NB4 (cell line): ENCODE measurements at places on chromosomes 11 and 22.

GRCh38 chr11:132080127-132080526, 709.7 kb downstream of the NTM start:
- no peak for DNase-seq

GRCh38 chr11:123905826-123906225, 3.9 kb downstream of the OR8D4 start:
- DNase-seq = no peak

- DNase-seq = no peak
These were observed 761 bp downstream of the HMBS start for GRCh38 chr11:119085437-119085847.

DNA sequence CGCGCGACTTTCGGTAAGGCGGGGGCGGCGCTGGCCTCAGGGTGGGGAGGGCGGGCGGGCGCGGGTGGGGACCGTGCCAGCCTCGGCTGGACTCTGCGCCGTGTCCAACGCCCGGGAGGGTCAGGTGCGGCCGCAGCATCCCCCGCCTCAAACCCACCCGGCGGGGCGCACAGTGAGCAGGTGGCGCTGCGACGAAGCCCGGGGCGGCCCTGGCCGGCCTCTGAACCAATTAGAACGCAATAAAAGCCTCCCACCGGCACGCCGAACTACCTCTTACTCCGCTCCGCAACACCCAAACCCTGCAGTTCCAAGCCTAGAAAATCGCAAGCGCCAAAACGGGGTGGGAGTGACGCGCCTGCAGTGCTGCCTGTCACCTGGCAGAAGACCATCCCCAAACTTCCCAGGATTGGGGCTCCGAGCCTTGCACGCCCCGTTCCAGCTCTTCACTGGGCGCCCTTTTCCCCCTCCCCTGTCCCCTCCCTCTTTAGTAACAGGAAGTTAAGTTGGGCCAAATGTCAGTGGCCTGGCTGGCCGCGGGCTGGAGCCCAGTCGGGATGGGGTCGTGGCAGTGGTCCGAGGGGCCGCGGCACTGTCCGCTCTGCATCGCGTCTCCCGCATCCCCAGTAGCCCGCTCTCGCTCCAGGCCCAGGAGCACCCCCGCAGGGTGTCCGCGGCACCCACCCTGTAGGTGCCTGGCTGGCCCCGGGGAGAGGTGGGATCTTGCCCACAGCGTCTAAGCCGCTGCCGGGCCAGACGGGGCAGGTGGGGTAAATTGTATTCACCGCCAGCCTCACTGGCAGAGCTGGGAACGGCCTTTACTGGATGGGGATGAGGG, 541 bp downstream of the MICAL2 start:
- peak; percentile 55 for DNase-seq

DNA sequence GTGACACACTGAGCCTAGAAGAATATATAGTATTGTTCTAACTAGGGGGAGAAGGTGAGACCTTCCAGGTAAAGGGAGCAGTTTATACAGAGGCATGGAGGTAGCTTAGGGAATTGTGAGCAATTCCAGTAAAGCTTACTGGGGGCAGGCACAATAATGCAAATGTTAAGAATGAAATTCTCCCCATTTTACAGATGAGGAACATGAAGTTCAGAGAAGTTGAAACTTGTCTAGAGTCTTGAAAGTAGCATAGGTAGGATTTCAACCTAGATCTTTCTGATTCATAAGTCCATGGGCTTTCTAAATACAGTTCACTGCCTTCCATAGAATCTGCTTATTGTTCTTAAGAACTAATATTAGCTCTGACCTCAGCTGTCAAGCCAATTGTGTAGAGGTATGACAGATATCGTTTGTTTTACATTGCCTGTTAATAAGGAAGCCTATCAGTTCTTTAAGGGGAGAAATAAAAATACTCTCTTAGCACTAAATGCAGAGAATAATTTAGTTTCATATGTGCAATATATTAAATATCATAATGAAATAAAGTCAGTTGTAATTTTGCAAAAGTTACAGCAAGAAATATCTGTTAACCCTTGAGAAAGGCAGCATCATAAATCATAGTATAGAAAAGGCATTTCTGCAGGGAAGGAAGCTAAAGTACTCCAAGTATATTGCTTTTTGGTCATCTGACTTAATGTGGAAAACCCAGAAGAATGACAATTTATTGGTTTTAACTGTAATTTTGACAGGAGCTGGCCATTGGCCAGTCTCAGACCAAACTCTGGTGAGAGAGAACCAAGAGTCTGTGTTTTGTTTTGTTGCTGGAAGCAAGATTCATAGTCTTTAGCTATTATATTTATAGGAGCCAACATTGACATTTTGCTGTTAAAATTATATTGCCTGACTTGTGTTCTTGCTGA, 181.8 kb downstream of the UVRAG start:
- no peak for DNase-seq
